ENCODE measurements at places on chromosomes 2 and 18.

- no peak overlapping the region for H3K27ac ChIP-seq
- H3K27me3 ChIP-seq = peaks cover 3% of the 10 kb centered on the region
- no peaks in the 10 kb centered on the region for H3K36me3 ChIP-seq
- H3K4me3 ChIP-seq = no peak overlapping the region
- no peak for DNase-seq
Measured at GRCh38 chr2:128359841-128360240, 41.2 kb upstream of the HS6ST1 start.

GRCh38 chr2:182319556-182320505 lies 107.0 kb downstream of the PDE1A start:
- no peak for DNase-seq
- H3K4me3 ChIP-seq = no peak overlapping the region
- no peaks in the 10 kb centered on the region for H3K4me1 ChIP-seq
- no peaks in the 10 kb centered on the region for H3K36me3 ChIP-seq
- no peak overlapping the region for H3K27ac ChIP-seq

DNA sequence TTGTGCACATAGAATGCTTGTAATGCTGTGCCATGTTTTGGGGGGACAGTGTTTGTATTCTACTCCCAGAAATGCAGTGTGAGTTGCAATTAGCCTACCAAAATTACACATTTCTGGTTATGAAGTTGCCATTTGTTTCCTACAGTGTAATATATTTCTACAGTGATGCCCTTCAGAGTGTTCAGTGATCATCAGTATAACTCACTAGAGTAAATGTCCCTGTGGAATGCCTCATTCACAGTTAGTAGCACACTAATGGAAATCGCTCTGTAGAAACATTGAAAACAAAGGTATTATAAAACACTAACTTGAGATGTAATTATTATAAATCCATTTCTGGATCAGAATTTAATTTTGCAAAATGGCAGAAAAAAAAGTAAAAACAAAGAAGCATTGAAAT lies 498.7 kb downstream of the PTPRM start:
- H3K4me3 ChIP-seq = no peak overlapping the region
- no peak for DNase-seq
- no peaks in the 10 kb centered on the region for H3K36me3 ChIP-seq
- H3K27ac ChIP-seq = no peak overlapping the region
- no peaks in the 10 kb centered on the region for H3K27me3 ChIP-seq

- H3K27me3 ChIP-seq = no peaks in the 10 kb centered on the region
- peaks cover 47% of the 10 kb centered on the region for H3K36me3 ChIP-seq
- H3K27ac ChIP-seq = no peak overlapping the region
Measured at GRCh38 chr2:196136151-196136550, 35.2 kb downstream of the STK17B start.

DNA sequence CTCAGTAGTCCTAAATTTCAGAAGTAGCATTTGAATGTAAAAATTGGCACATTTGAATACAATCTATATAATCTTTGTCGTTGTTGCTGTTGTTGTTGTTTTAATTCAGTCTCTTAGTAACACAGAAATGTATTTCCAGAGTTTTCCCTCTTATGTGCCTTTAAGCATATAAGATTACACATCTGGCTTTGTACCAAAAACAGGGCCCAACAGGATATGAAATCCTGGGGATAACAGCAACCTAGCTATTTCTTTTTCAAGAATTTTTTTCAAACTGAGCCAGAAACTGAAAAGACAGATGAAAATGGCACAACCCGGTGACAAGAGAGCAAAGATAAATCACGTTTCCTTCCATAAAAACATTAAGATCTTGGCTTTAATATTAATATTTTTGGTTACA lies 906.7 kb downstream of the NRXN1 start:
- no peak overlapping the region for H3K27ac ChIP-seq
- no peaks in the 10 kb centered on the region for H3K27me3 ChIP-seq
- H3K36me3 ChIP-seq = no peaks in the 10 kb centered on the region
- H3K4me1 ChIP-seq = no peaks in the 10 kb centered on the region

GRCh38 chr18:69874058-69874457 lies 73.6 kb downstream of the CD226 start:
- no peak overlapping the region for H3K4me3 ChIP-seq
- H3K27me3 ChIP-seq = no peaks in the 10 kb centered on the region
- no peak for DNase-seq
- H3K36me3 ChIP-seq = peaks cover 4% of the 10 kb centered on the region
- H3K27ac ChIP-seq = no peak overlapping the region
- no peaks in the 10 kb centered on the region for H3K4me1 ChIP-seq

DNA sequence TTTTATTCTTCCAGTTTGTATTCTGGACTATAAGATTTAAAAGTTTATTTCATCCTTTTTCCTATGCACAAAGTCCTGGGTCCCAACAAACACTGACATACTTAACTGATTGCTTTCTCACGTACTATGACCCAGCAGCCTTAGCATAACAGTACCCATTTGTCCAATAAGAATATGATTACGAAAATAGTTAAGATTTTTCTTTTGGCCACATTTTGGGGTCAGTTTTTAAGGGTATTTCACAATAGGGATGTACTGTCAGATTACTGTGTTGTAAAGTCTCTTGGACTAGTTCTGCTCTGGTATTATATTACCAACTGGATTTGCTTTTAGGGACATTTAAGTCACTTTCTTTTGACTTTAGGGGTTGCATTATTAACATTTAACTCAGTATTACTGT lies 46.1 kb downstream of the TTC39C start:
- H3K27me3 ChIP-seq = no peaks in the 10 kb centered on the region
- H3K4me1 ChIP-seq = peaks cover 20% of the 10 kb centered on the region
- no peak overlapping the region for H3K27ac ChIP-seq
- DNase-seq = no peak
- H3K36me3 ChIP-seq = peaks cover 12% of the 10 kb centered on the region

- peaks cover 15% of the 10 kb centered on the region for H3K36me3 ChIP-seq
- no peaks in the 10 kb centered on the region for H3K27me3 ChIP-seq
- peak within 1 kb of the TSS; percentile 72 for H3K27ac ChIP-seq
- peak within 1 kb of the TSS; percentile 97 for H3K4me3 ChIP-seq
- peaks cover 8% of the 10 kb centered on the region for H3K4me1 ChIP-seq
- DNase-seq = peak; percentile 46
Measured at GRCh38 chr2:6865346-6866274, at the start of gene CMPK2. TSS of gene CMPK2 (minus strand) at chr2:6865907. CDS start at chr2:6865696, 211 bp downstream.

- peak overlapping the region; percentile 99 for H3K27ac ChIP-seq
- peak overlapping the region; percentile 81 for H3K4me3 ChIP-seq
- peaks cover 8% of the 10 kb centered on the region for H3K36me3 ChIP-seq
- H3K27me3 ChIP-seq = no peaks in the 10 kb centered on the region
- DNase-seq = no peak
Measured at GRCh38 chr2:675982-676646, 1.1 kb downstream of the TMEM18 start.

GRCh38 chr18:9334973-9335696 lies 562 bp downstream of the TWSG1 start:
- peak overlapping the region; percentile 91 for H3K4me3 ChIP-seq
- H3K27me3 ChIP-seq = no peaks in the 10 kb centered on the region
- H3K4me1 ChIP-seq = peaks cover 10% of the 10 kb centered on the region
- DNase-seq = peak; percentile 36
- no peaks in the 10 kb centered on the region for H3K36me3 ChIP-seq

- H3K36me3 ChIP-seq = peaks cover 11% of the 10 kb centered on the region
- H3K4me1 ChIP-seq = peaks cover 8% of the 10 kb centered on the region
- DNase-seq = no peak
- H3K4me3 ChIP-seq = no peak overlapping the region
- no peak overlapping the region for H3K27ac ChIP-seq
Measured at GRCh38 chr18:23317975-23318675, 135.0 kb upstream of the RIOK3 start.

DNA sequence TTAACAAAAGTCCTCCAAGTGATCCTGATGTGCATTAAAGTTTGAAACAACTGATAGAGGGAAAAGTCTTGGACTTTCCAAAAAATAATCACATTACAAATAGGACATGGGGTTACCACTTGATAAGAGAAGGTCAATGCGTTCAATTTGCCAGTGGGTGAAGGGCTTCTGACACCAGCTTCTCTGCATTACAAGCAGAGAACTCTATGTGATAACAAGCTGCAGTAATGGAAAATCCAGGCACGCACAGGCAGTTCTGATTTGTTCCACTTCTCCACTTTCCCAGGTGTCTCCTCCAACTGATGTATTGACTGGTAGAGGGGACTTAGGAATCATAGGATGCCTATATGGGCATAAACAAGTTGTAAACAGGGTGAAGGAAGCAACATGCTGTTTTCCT lies 234.0 kb upstream of the MGAT5 start:
- H3K27me3 ChIP-seq = no peaks in the 10 kb centered on the region
- H3K36me3 ChIP-seq = no peaks in the 10 kb centered on the region
- peak overlapping the region; percentile 27 for H3K4me3 ChIP-seq
- H3K4me1 ChIP-seq = peaks cover 24% of the 10 kb centered on the region
- H3K27ac ChIP-seq = no peak overlapping the region

DNA sequence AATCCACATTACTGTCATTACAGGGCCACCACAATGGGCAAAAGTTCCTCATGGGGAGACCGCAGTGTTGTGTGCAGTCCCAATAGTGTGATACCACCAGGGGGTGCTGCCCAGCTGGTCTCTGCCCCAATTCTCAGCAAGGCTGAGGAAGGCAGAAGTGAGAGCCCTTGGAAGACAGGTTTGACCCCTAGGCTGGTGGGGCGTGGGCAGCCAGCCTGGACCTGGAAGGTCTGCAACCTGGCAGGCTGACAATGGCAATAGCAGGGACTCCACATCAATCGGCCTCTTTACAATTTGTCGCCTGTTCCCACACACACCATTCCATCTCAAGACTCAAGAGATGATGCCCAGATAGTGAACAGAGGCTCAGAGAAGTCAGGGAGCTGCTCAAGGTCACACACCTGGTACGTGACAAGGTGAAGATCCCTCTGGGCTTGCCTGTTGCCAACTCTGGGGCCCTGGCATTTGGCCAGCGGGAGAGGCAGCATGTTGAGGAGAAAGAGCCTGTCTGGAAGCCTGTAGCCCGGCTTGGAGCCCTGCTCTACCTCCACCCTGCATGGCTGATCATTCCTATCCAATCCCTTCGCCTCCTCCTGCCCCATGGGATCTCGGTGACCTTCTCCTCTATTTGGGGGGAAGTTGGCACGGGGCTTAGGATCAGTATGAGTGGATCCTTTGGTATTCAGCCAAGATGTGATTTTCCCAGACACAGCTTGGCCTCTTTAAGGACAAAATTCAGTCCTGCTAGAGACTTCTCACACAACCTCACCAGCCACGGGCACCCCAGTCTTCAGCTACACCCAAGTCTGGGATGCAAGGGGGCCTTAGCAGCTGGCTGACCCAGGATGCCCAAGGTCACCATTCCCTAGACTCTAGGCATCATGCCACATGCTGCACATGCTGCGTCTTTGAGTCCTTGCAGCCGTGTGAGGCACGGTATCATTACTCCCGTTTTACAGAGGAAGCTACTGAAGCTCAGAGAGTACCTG lies 2.9 kb upstream of the ATOH8 start:
- H3K4me3 ChIP-seq = no peak overlapping the region
- H3K4me1 ChIP-seq = peaks cover 31% of the 10 kb centered on the region
- peak; percentile 36 for DNase-seq
- H3K27me3 ChIP-seq = peaks cover 16% of the 10 kb centered on the region
- no peak overlapping the region for H3K27ac ChIP-seq
- no peaks in the 10 kb centered on the region for H3K36me3 ChIP-seq

All from memory B cell (primary cell).